Lower lobe of right lung (tissue), 2 donors: ENCODE measurements at places on chromosomes 12 and 14.
A peak's percentile ranks its signal among the peaks of the same experiment; 100 is the strongest.

- DNase-seq: no peak
Measured at GRCh38 chr14:60175255-60175902, 10.2 kb upstream of the DHRS7 start.

DNA sequence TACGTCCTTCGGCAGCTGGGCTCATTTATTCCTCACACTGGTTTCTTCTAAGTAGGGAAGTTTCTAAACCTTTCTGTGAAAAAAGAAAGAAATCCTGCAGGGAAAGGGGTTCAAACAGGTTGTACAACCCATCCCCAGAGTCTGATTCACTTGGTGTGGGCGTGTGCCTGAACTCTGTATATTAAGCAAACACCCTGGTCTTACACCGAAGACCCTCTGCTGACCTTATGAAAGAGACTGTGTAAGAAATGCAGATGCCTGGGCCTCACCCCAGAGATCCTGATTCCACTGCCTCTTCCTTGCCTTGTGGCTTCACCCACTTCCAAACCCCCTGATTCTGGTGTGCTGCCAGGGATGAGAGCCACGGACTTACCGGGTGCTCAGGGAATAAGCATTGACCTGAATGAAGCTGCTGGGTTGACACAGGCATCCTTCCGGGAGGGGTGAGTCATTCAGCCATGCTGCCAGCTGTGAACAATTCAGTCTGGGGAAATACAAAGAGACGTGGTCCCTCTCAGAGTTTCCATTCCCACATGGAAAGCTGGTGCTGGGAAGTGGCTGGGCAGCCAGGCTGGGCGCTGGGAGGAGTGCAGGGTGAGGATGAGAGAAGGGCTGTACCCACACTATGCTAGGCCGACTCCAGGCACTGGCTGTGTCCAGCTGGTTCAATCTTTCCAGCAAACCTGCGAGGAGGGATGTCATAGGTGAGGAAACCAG lies 26.5 kb upstream of the ACTN1 start:
- no peak for DNase-seq

- no peak for DNase-seq
Measured at GRCh38 chr12:67593041-67593440, 55.5 kb upstream of the DYRK2 start.

DNA sequence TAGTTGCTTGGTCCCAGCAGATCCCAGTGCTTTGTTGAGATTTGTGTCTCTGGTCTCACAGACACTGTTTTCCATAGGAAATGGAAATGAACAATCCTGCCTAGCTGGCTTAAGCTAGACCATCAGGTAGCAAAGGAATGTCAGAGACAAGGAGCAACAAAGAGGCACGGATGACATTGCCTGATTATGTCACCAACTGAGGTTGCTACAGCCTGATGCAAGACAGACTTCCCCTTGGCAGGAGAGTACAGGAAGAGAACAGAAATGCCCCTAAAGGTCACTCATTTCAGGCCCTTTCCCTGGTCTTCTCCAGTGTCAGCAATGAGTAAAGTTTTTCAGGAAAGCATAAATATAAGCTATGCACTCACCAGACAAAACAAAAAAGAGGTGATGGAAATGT lies 2.0 kb upstream of the PRB2 start:
- DNase-seq: no peak

DNA sequence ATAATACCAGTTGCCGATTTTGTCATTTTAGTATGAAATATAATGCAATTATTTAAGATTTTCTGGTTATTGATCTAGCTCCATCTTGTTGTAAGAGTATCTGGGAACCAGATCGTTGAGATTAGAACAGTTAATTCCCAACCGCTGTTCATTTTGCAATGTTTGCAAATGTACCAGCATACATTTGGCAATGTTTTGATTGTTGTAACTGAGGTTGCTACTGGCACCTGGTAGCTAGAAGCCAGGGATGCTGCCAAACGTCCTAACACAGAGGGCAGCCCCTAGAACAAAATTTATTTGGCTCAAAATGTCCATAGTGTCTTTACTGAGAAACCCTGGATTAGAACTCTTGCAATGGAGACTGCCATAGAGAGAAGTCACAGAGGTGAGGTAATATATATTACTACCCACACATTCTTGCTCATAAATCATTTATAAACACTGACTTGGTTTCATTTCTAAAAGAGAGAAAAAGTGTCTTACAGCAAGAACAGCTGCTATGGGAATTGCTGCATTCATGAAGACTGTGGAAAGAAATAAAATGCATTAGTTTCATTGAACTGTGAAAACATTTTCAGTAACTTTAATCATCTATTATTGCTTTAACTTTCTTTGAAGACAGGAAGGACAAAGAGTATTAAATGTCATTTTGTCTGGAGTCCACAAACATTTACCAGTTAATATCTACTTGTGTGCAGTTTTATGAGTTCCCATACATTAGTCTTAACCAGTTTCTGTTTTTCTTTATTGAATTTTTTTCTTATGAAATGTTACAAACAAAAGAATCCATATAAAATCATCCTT lies 46.2 kb downstream of the ABCC9 start:
- DNase-seq: no peak

GRCh38 chr14:77424862-77425261 lies 1.5 kb upstream of the NOXRED1 start:
- no peak for DNase-seq

GRCh38 chr14:106134886-106135285 lies 608.5 kb downstream of the TMEM121 start:
- DNase-seq: no peak

DNA sequence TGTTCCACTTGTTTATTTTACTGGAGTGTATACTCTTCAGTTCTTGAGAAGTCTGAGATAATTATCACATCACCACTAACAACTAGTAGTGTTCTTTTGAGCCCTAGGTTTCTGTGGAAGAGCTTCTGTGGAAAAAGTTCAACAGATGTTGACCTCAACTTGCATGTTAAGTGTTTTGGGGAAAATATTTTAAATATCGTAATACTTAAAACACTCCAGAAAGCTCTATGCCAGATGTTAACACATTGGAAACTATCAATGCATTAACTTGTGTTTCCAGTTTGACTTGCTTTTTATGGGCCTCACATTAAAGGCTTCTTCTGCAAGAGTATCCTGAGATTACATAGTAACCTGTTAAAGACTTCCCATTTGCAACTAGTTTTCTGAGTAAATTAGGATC lies 173.1 kb downstream of the DUSP6 start:
- no peak for DNase-seq

- no peak for DNase-seq
Measured at GRCh38 chr12:46402941-46403718, 30.6 kb upstream of the SLC38A2 start.

GRCh38 chr12:70251661-70252060 lies 8.4 kb downstream of the CNOT2 start:
- DNase-seq: no peak

DNA sequence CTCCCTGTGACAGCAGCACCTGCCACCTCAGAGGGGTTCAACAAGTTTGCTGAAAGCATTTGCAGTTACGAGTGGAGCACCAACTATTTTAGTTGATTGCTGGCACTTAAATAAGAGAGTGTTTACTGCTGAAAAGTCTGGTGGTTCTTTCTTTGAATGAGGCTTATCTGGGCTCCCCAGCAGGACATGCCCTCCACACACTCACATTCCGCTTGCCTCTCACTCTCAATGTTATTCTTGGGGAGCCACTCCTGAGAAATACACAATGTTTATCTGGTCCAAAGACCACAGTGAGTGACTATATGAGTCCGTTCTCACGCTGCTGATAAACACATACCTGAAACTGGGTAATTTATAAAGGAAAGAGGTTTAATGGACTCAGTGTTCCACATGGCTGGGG lies 31.9 kb downstream of the NT5DC3 start:
- DNase-seq: no peak

DNA sequence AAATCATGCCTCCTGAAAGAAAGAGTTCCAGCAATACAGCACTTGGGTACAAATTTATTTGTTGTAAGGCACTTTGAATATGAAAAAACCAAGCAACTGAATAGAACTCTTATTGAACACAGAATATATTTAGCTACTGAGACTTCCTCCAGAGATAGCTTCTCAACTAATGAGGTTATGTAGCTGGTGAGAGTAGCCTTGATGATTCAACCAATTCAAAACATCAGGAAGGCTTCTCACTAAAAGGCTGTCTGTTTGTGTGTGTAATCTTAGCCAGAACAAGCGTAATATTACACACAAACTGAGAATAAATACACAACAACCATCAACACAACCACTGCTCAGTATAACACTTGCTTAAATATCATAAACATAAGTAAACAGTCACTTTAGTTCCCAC lies 20.4 kb downstream of the EIF2B2 start:
- no peak for DNase-seq

- peak; percentile 61 for DNase-seq
Measured at GRCh38 chr12:120126635-120127005, 10.1 kb upstream of the RAB35 start.
